Naive B cell (primary cell): ENCODE measurements at places on chromosomes 3 and 15.
A peak's percentile ranks its signal among the peaks of the same experiment; 100 is the strongest.

GRCh38 chr15:76345583-76345879, 9.0 kb downstream of the ISL2 start:
- H3K4me3 ChIP-seq, result peak overlapping the region; percentile 81
- peaks cover 45% of the 10 kb centered on the region for H3K27me3 ChIP-seq
- no peak overlapping the region for H3K27ac ChIP-seq

DNA sequence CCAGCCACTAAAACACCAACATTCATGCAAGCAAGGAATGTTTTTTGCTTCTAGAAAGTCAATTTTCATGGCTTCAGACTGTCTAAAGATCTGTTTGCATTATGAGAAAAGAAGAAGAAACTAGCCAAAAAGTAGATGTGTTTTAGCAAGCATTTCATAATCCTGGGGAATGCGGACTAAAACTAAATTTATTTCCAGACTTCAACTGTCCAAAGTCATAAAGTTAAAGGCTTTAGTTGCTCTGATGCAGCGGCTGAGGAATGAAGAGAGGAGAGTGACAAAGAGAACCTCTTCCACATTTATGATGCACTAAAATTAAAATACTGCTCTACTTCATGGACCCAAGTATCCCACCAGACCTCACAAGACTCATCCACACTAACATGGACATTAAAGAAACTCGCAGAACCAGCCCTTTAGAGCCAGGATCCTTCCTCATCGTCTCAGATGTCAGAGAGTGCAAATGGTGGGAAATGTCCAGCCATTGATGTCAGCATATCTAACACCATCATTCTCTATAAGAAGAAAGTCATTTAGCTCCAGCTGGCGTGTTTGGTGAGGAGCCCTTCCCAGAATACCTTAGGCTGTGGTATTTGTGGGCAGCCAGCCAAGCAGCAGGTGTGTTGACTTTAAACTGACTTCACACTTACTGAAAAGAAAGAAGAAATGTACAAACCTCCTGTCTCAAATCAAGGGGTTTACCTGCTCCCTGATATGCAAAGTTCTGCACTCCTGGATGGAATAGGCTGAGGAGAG, 17.4 kb downstream of the FYCO1 start:
- H3K36me3 ChIP-seq, result peaks cover 39% of the 10 kb centered on the region
- no peak overlapping the region for H3K27ac ChIP-seq
- no peak for DNase-seq

DNA sequence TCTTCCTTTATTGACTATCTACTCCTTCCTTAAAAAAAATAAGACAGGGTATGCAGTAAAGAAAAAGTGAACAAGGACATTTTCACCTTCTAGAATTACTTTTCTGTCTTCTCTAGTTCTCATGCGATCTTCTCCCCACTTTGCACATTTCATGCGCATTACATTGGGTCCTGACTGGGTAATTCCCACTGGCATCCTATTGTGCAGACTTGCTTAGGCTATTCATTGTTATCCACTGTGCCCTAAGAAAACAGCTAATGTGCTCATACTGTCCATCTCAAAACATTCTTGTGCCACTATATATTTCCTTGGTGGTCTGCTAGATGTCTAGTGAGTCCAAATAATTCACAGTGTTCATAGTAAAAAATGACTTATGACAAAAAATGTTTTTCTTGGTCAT, 447.4 kb upstream of the ROBO1 start:
- no peaks in the 10 kb centered on the region for H3K4me1 ChIP-seq
- H3K27me3 ChIP-seq, result no peaks in the 10 kb centered on the region
- H3K27ac ChIP-seq, result no peak overlapping the region
- H3K4me3 ChIP-seq, result no peak overlapping the region
- no peak for DNase-seq

- H3K4me3 ChIP-seq, result no peak overlapping the region
- H3K27ac ChIP-seq, result no peak overlapping the region
- no peaks in the 10 kb centered on the region for H3K27me3 ChIP-seq
- no peaks in the 10 kb centered on the region for H3K36me3 ChIP-seq
Measured at GRCh38 chr15:27482287-27482686, 511.3 kb downstream of the GABRG3 start.

DNA sequence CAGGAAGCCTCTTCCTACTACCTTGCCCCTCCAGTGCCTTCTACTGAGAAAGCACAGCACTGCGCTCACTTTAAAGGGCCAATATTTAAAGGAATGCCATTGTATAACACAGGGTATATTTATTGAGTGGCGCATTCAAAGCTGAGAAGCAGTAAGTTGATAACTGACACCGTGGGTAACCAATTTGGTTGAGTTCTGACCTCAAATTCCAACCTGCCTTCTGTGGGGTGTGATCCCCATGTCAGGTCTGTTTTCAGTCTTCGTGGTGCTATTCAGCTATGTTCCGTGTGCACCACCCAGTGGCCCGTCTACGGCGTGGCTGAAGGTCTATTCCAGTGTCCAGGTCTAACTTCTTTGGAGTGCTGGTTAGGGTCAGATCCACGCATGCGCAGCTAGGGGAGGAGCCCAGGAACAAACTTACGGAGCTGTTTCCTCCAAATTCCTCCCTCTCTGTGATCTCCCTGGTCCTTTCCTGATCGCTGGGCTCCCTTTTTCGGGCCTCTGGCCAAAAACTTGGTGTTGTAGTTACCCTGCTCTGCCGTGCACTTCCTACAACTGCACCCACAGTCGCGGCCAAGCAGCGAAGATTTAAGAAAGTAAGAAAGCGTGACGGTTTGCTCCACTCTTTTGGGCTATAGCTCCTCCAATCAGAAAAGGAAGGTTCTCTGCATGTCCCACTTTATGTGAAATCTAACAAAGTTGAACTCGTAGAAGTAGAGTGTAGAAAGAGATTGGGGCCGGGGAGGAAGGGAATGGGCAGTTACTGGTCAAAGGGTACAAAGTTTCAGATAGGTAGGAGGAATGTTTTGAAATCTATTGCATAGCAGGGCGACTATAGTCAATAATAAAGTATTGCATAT, 7.7 kb downstream of the LRRC2 start:
- H3K4me3 ChIP-seq, result peak overlapping the region; percentile 62
- peaks cover 27% of the 10 kb centered on the region for H3K27me3 ChIP-seq
- peak; percentile 69 for DNase-seq
- no peak overlapping the region for H3K27ac ChIP-seq
- H3K36me3 ChIP-seq, result no peaks in the 10 kb centered on the region

GRCh38 chr3:170941551-170941950, 33.1 kb upstream of the EIF5A2 start:
- no peaks in the 10 kb centered on the region for H3K36me3 ChIP-seq
- peaks cover 34% of the 10 kb centered on the region for H3K27me3 ChIP-seq
- H3K4me1 ChIP-seq, result no peaks in the 10 kb centered on the region
- DNase-seq, result no peak
- H3K27ac ChIP-seq, result no peak overlapping the region

- no peak overlapping the region for H3K4me3 ChIP-seq
- no peak for DNase-seq
Measured at GRCh38 chr3:47003056-47003410, 23.6 kb downstream of the NBEAL2 start.

DNA sequence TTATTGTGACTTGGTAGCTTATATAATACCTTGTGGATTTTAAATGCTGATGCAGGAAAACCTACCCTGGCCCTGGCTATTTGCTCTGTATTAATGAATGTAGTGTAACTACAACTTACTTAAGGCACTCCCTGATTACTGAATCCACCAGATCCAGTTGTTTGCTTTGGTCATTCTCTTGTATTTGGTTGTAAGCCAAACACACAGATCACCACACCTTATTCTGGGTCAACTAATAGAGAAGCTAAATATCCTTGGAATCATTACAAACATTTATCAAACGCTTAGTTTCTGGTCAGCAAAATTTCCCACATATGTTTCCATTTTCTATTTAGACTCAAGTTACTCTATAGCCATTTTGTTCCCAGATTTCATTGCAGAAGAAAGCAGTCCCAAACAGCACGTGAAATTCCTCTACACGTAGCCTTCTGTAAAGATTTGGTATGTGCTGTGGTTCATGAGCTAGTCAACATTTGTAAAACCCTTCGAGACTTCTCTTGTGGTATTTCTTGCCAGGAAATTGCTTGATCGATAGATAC, 322.6 kb downstream of the MEX3B start:
- no peaks in the 10 kb centered on the region for H3K4me1 ChIP-seq
- no peak overlapping the region for H3K4me3 ChIP-seq
- no peaks in the 10 kb centered on the region for H3K27me3 ChIP-seq
- no peak overlapping the region for H3K27ac ChIP-seq

DNA sequence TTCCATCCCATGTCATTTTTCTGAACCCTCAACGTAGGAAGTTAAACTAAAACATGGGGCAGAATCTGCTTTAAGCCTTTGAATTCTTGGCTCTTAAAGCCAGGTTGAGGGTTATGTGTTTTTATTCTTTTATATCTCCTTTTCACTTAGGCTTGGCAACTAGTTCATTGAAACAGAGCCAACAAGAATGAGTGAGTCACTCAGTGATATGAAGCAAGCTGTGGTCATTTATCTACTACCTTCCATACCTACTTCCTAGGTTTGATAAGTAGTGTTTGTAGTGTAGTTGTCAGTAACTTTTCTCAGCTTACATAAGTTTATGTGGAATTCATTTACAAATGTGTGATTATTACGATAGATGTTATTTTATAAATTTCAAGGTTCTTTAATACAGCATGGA, 67.4 kb downstream of the SNRPN start:
- H3K27me3 ChIP-seq, result no peaks in the 10 kb centered on the region
- peaks cover 44% of the 10 kb centered on the region for H3K36me3 ChIP-seq
- H3K4me3 ChIP-seq, result no peak overlapping the region
- no peak overlapping the region for H3K27ac ChIP-seq
- no peaks in the 10 kb centered on the region for H3K4me1 ChIP-seq

GRCh38 chr3:186617036-186617946, 4.4 kb downstream of the AHSG start:
- DNase-seq, result peak; percentile 69
- H3K36me3 ChIP-seq, result no peaks in the 10 kb centered on the region
- H3K4me3 ChIP-seq, result no peak overlapping the region
- peaks cover 59% of the 10 kb centered on the region for H3K27me3 ChIP-seq
- H3K4me1 ChIP-seq, result peaks cover 14% of the 10 kb centered on the region

DNA sequence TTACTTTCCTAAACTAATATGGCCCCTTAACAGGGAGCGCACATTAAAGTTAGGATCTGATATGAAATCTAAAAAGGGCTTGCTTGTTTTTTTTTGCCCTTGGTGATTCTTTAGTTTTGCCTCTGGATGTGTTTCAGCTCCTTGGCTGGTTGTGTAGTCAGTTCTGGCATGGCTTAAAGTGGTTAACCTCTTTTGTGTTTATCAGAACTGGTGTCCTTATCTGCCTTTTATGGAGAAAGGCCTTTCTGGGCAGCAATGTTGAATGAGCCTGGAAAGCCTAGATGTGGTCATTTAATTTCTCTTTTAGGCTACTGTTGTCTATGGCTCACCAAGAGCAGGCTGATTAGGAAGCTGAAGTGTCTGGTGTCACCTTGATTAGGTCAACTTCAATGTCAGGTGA, 254.5 kb upstream of the ROPN1 start:
- no peak overlapping the region for H3K4me3 ChIP-seq
- H3K27me3 ChIP-seq, result peaks cover 24% of the 10 kb centered on the region
- H3K27ac ChIP-seq, result no peak overlapping the region
- no peaks in the 10 kb centered on the region for H3K36me3 ChIP-seq
- DNase-seq, result no peak

GRCh38 chr15:40249477-40250303, 10.8 kb downstream of the PAK6 start:
- no peaks in the 10 kb centered on the region for H3K36me3 ChIP-seq
- no peak overlapping the region for H3K27ac ChIP-seq

DNA sequence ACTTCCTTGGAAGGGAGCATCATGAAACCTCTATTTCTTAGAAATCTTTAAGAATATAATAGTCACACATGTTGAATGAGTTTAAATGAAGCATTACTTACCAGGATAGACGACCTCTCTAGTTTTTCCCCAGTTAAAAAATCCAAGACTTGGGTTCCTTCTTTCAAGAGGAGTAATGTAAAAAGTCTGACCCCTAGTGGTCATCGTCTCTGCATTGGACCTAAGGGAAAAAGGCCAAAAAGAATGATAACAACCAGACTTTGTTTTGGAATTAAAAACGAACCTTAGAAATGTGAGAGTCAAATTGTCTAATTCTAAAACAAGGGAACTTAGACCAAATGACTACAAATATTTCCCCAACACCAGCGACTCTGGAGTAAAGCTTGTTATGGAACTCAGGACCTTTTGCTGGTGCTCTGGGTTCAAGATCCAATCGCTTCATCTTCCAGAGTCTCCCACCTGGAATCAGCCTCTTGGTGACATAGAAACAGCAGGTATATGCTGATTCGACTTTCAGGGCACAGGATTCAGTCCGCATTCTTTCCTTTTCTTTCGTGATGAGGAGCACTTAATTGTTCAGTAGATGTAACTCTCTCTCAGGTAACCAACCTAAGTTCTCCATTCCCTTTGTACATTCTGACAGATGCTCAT, 214.8 kb upstream of the TPRG1 start:
- DNase-seq, result peak; percentile 36
- H3K27me3 ChIP-seq, result peaks cover 3% of the 10 kb centered on the region

DNA sequence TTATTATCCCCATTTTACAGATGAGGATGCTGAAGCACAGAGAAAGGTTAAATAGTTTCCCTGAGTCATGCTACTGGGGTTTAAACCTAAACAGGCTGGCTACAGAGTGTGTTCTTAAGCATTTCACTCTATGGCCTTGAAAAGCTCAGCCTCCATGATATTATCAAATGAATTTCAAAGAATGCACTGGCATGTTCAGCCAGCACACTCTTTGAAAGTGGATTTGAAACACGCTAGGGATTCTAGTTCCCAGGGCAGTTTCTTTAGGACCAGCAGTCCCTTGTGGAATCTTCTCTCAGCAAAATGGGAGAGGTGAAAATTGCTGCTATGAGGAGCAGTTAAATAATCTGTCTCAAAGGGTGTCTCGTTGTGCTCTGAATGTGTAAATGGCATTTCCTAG, 213.3 kb downstream of the EPHB1 start:
- no peaks in the 10 kb centered on the region for H3K4me1 ChIP-seq
- no peaks in the 10 kb centered on the region for H3K27me3 ChIP-seq
- no peak overlapping the region for H3K27ac ChIP-seq
- H3K36me3 ChIP-seq, result no peaks in the 10 kb centered on the region
- DNase-seq, result no peak

- H3K4me1 ChIP-seq, result peaks cover 10% of the 10 kb centered on the region
- no peak overlapping the region for H3K4me3 ChIP-seq
- H3K27ac ChIP-seq, result peak overlapping the region; percentile 49
- H3K36me3 ChIP-seq, result peaks cover 25% of the 10 kb centered on the region
- H3K27me3 ChIP-seq, result no peaks in the 10 kb centered on the region
Measured at GRCh38 chr3:154285221-154285620, 39.1 kb downstream of the DHX36 start.

GRCh38 chr15:26971271-26972018, 464 bp downstream of the GABRG3 start:
- H3K27me3 ChIP-seq, result peaks cover 39% of the 10 kb centered on the region
- no peaks in the 10 kb centered on the region for H3K36me3 ChIP-seq
- H3K27ac ChIP-seq, result no peak overlapping the region
- no peak overlapping the region for H3K4me3 ChIP-seq
- no peak for DNase-seq

DNA sequence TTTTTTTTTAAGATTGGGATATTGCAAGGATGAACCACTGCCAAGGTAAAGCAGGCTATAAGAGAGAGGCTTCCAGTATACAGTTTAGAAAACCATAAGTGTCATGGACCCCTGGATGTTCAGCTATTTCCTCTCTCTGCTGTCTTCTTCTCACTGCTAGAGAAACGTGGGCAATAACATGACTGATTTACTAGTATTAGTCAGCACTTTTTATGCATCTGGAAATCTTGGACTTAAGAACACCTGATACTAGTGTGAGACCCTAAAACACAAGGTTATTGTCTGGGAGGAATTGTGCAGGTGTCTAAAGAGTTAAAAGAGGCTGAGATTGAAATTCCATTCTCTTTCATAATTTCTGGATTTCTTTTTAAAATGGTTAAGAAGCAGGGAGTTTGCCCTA, 460.6 kb upstream of the MCTP2 start:
- H3K4me3 ChIP-seq, result no peak overlapping the region
